ENCODE measurements at places on chromosomes 3 and 15.
A peak's percentile ranks its signal among the peaks of the same experiment; 100 is the strongest.

- no peak for DNase-seq
Observed at GRCh38 chr3:142279965-142280590, 54.7 kb upstream of the GK5 start.

GRCh38 chr3:52458031-52458760 lies 2.8 kb downstream of the NISCH start:
- no peak for DNase-seq

GRCh38 chr3:40780925-40781406 lies 256.2 kb downstream of the ZNF621 start:
- DNase-seq = no peak

- DNase-seq = no peak
Observed at GRCh38 chr15:50046867-50047266, 72.2 kb downstream of the ATP8B4 start.

DNA sequence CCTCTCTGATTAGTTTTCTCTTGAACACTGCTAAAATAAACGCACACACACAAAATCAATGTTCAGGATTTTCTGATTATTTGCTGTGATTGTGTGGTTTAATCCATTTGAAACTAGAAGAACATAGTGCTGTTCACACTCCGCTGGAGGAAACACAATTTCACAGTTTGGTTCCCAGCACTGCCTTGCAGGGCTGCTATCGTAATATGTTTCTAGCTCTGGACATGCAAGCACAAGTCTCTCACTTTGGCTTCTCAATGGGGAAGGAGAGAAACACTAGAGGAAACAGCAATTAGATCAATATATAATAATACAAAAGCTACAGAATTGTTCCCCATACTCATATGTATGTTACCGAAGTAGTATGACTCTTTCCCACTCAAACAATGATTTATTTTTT lies 299.5 kb downstream of the NSUN3 start:
- no peak for DNase-seq

DNA sequence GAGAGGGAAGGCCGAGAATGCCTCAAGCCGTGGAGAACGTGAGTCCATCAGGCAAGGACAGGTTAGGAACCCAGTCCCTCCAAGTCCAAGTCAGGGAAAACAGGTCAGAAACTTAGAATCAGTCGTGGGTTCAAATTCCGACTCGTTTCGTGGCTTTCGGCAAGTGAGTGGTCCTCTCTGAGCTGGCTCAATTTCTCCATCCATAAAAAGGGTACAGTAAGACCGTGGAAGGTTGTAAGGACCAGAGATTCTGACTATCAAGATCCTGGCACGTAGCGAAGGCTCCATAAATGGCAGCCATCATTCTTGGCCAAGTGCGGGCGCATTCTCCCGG lies 604 bp upstream of the MED12L start:
- DNase-seq = no peak

DNA sequence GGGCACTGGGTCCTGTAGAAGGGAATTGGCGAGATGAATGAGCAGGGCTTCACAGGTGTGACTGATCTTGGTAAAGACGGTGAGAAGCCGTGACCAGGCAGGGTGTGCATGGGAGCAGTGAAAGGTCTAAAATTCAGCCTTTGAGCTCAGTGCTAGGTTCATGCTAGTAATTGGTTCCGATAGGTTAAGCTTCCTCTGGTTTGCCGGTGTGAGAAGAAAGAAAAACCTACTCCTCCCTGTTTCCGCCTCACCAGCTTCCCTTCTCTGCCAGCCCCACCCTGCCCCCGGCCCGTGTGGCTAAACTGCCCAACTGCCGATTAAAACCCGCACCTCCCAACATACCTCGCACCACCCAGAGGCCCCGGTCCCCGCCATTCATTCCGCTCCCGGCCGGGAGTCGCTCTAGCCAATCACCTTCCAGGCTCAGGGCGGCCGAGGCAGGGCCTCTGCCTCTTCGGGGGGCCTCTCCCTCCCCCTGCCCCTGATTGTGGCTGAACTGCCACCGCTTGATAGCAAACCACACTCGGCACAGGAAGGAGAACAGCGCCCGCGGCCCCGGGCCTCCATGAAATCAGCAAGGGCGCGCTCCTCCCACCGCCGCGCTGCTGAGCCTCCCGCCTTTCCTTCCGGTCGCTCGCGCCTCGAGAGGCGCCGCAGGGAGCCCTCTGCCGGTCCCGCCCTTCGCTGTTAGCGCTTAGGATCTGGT lies 7.3 kb upstream of the NRROS start:
- DNase-seq = peak; percentile 71

DNA sequence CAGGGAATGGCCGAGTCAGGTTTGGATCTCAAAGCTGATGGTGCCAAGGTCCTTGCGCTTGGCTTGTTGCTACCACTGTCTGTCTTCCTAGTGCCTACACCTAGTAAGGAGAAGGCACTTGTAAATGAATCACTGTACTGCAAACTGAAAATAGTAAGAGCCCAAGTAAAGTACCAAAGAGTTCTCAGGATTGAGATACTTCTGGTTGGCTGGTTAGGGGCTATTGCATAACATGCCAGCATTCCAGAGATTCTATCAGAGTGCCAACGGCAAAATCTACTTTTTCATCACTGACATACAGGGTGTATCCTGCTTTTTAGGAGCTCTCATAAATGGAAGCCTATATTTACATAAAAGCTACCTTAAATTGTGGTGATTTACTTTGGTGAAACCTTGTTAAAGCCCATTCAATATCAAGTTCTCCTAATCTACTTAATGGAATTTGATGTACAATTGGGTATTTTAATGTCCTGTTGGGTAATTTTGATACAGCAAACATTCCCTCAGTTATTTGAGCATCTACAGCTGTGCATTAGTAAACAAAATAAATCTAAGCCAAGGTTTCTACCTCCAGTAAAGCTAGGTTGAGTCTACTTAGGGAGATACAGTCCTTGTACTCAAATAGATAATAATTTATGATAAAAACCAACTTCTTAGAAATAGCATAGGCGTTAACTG lies 30.7 kb upstream of the CHD2 start:
- no peak for DNase-seq

DNA sequence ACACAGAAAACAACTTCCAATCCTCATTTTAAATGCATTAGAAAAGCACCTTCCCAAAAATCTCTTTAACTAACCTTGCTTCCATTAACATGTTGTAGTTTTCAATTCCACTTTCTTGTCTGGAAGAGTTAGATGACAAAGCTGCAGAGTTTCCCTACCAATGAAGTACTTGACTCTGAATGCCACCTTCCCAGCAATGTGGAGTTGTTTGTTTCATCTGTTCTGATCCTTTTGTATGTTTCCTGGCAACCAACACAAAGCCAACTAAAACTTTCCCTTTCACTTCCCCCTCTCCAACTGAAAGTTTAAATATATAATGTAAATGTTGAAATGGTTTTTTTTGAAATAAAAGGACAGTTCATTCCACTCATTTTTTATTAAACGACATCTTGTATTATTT lies at the start of gene WDR49:
Gene WDR49, minus strand, starts transcription at position 183 of the 400 bp plus-strand sequence. CDS start 517 bp downstream, outside the sequence.
- no peak for DNase-seq

- DNase-seq = no peak
Observed at GRCh38 chr3:40925231-40925630, 274.1 kb upstream of the CTNNB1 start.

DNA sequence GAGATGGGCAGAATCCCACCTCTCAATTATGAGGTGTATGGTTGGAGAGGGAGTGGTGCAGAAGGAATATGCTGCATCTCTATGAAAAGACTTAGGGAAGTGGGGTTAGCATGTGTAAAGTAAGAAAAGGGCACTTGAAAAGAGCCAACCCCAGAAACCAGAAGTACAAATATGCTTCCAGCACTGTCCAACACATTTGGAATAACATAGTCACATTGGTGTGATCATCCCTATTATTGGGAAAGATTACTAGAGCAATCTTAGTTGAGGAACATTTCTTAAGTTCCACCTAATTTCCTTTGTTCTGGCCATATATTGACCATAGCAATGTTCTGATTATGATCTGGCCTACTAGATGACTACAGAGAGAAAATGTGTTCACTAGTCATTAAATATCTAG lies 34.3 kb downstream of the HMG20A start:
- DNase-seq = no peak

DNA sequence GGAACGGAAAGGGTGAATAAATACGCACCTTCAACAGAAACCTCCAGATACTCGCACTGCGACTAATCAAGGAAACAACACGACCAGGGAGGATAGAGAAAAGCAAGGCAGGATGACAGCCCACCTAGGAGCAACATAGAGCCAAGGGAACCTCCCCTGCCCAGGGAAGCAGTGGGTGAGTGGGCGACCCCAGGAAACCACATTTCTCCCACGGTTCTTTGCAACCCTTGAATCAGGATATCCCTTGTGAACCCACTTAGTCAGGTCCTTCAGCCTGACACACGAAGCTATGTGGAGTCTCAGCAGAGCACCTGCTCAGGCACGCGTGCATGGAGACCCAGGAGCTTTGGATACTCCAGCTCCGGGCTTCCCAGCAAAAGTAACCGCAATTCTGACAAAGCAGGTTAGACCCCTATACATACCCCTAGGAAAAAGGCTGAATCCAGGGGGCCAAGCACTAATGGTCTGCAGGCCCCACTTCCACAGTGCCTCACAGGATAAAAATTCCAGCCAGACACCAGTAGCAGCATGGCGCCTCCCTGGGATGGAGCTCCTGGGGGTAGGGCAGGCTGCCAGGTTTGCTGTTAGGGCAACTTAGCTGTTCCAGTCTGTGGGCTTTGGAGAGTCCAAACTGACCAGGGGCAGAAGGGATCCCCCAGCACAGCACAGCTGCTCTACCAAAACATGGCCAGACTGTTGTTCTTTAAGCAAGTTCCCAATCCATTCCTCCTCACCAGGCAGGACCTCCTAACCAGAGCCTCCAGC lies 38.4 kb upstream of the PXYLP1 start:
- no peak for DNase-seq

GRCh38 chr15:98983334-98983733 lies 24.3 kb downstream of the PGPEP1L start:
- DNase-seq = no peak

DNA sequence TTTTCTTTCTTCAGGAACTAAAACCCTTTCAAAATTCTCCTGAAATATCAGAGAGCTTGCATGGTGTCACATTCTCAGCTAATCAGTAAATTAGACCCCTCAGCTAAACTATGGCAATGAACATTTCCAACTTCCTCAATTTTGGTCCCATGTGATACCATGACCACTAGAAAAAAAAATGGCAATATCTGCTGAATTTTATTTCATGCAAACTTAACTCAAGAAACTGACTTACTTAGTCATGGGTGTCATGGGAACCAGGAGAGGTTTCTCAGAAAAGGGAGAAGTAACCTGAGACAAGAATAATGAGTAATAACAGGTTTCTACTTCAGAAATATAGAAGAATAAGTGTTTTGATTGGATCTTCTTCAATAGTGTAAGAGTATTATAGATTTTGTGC lies 784.6 kb upstream of the ALCAM start:
- DNase-seq = no peak

GRCh38 chr3:65828706-65829105 lies 210.0 kb downstream of the MAGI1 start:
- DNase-seq = no peak

- no peak for DNase-seq
Observed at GRCh38 chr3:139985576-139985975, 50.6 kb downstream of the CLSTN2 start.

DNA sequence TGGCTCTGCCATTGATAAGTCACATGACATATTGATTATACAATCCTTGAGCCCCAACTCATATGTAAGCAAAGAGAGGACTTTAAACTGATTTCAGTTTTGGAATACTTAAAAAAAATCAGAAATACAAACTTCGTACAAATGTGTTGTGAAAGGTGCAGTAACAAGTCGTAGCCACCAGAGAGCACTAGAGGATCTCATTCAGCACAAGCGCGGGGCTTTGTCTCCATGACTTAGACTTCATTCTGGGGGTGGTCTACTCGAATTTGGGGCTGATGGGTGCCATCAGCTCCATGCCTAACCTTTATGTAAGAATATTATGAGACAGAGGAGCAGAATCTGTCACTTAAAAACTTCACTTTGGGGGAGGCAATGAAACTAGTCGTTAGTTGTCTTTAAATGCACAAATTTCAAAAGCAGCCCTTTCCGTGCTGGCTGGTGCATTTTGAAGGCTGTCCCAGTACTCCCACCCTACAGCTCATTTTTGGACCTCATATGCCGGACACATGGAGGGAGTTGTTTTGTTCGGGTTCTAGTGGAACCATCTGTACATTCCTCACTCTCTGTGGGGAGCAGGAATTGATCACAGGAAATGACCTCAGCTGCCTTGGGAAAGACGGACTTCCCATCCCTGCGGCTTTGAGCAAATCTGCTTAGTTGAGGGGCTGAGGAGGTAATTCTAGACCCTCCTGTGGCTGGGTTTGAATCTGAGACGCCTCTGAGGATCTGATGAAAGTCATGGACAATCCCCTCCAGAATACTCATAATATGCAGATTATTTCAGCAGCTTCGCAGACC lies 27.5 kb upstream of the MASP1 start:
- no peak for DNase-seq

DNA sequence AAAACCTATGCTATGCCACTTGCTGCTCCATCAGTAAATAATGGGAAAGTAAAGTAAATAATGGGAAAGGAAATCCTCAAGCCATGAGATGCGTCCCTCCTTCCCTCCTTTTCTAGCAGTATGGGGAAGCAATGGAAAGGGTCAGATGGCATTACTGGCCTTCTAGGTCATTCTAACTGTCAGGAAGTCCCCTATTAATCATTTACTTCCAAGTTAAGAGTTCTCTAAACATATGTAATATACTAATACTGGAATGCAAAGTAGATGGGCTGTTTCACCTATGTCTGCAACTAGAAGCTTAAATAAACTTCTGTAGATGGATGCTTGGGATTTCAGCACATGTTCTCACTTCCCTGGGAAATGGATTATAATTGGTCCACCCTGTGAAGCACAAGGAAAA lies 55.9 kb downstream of the MDFIC2 start:
- no peak for DNase-seq

GRCh38 chr3:144350125-144350524 lies 378.5 kb downstream of the DIPK2A start:
- no peak for DNase-seq

- DNase-seq = no peak
Observed at GRCh38 chr15:100765467-100766241, 114.0 kb upstream of the ALDH1A3 start.

All from activated CD8-positive, alpha-beta memory T cell treated with anti-CD3 and anti-CD28 coated beads for 4 hours (primary cell).